ENCODE measurements at places on chromosomes 3 and 15. TPM values are rescaled to one million over a fixed set of nuclear protein-coding genes. Genes with fewer than 3 reads are reported as not detected.
A peak's percentile ranks its signal among the peaks of the same experiment; 100 is the strongest.

The ALDH1A3 gene
- total RNA-seq = 39.4 TPM

The MOBP gene
- total RNA-seq = not detected

The SPINT1 gene
- total RNA-seq = 729 TPM

The RPSA gene
- 460 TPM for total RNA-seq

The SMAD6 gene
- total RNA-seq = 10.8 TPM

The ST3GAL6 gene
- total RNA-seq = 2.2 TPM

The TMEM212 gene
- total RNA-seq = not detected

The CD47 gene
- total RNA-seq = 95.6 TPM

The MRPL46 gene
- total RNA-seq = 8.6 TPM

DNA sequence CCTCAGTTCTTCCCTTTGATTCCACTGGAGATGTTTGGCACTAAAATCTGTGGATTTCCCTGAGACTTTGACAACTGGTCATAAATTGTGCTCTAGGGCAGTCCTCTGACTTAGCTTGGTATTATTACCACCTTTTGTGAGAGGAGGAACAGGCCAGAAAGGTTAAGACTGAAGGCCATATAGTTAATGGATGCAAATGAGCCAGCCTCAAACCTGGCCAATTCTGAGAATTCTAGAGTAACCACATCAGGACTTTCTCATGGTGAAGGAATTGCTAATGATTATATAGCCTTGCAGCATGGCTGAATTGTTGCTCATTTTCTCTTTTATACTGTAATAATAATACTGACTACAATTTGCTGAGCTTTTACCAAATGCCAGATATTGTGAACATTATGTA lies 162.5 kb downstream of the CADPS start:
- no peaks in the 10 kb centered on the region for H3K4me1 ChIP-seq
- no peak overlapping the region for H3K4me3 ChIP-seq
- DNase-seq = no peak
- no peaks in the 10 kb centered on the region for H3K27me3 ChIP-seq

GRCh38 chr3:103924544-103924943 lies 1442.2 kb upstream of the ALCAM start:
- no peak for DNase-seq
- no peak overlapping the region for H3K27ac ChIP-seq
- no peaks in the 10 kb centered on the region for H3K27me3 ChIP-seq
- H3K4me1 ChIP-seq = no peaks in the 10 kb centered on the region

GRCh38 chr3:81764665-81765064 lies 3.2 kb upstream of the GBE1 start:
- no peaks in the 10 kb centered on the region for H3K36me3 ChIP-seq
- no peak overlapping the region for H3K4me3 ChIP-seq
- DNase-seq = no peak
- no peaks in the 10 kb centered on the region for H3K27me3 ChIP-seq
- peaks cover 12% of the 10 kb centered on the region for H3K4me1 ChIP-seq
- H3K27ac ChIP-seq = no peak overlapping the region

GRCh38 chr3:45437383-45437782 lies 49.0 kb downstream of the LARS2 start:
- no peaks in the 10 kb centered on the region for H3K36me3 ChIP-seq
- no peak overlapping the region for H3K4me3 ChIP-seq
- H3K27me3 ChIP-seq = no peaks in the 10 kb centered on the region
- no peaks in the 10 kb centered on the region for H3K4me1 ChIP-seq

- no peak overlapping the region for H3K4me3 ChIP-seq
- peaks cover 74% of the 10 kb centered on the region for H3K36me3 ChIP-seq
- H3K4me1 ChIP-seq = no peaks in the 10 kb centered on the region
- H3K27me3 ChIP-seq = no peaks in the 10 kb centered on the region
- H3K27ac ChIP-seq = no peak overlapping the region
- no peak for DNase-seq
Measured at GRCh38 chr15:40984964-40985363, 31.7 kb downstream of the CHAC1 start.

- DNase-seq = no peak
- no peaks in the 10 kb centered on the region for H3K36me3 ChIP-seq
- H3K27me3 ChIP-seq = no peaks in the 10 kb centered on the region
- no peak overlapping the region for H3K27ac ChIP-seq
- peaks cover 5% of the 10 kb centered on the region for H3K4me1 ChIP-seq
Measured at GRCh38 chr3:123361071-123361470, 87.8 kb downstream of the ADCY5 start.

- DNase-seq = no peak
- H3K4me1 ChIP-seq = no peaks in the 10 kb centered on the region
- no peak overlapping the region for H3K27ac ChIP-seq
Measured at GRCh38 chr3:133762539-133762938, 16.3 kb downstream of the TF start.

GRCh38 chr3:186152361-186152798 lies 43.5 kb upstream of the ETV5 start:
- no peaks in the 10 kb centered on the region for H3K36me3 ChIP-seq
- no peak overlapping the region for H3K4me3 ChIP-seq
- H3K4me1 ChIP-seq = no peaks in the 10 kb centered on the region
- H3K27ac ChIP-seq = no peak overlapping the region

GRCh38 chr15:88218557-88219221 lies 37.9 kb downstream of the NTRK3 start:
- no peak for DNase-seq
- H3K4me1 ChIP-seq = no peaks in the 10 kb centered on the region
- no peak overlapping the region for H3K4me3 ChIP-seq
- no peaks in the 10 kb centered on the region for H3K27me3 ChIP-seq
- H3K27ac ChIP-seq = no peak overlapping the region
- H3K36me3 ChIP-seq = no peaks in the 10 kb centered on the region

GRCh38 chr3:175161291-175161690 lies 302.2 kb downstream of the NAALADL2 start:
- no peaks in the 10 kb centered on the region for H3K4me1 ChIP-seq
- no peaks in the 10 kb centered on the region for H3K36me3 ChIP-seq
- H3K27me3 ChIP-seq = no peaks in the 10 kb centered on the region
- no peak overlapping the region for H3K4me3 ChIP-seq
- no peak overlapping the region for H3K27ac ChIP-seq

GRCh38 chr3:181689546-181689945 lies 22.2 kb upstream of the SOX2 start:
- H3K27ac ChIP-seq = no peak overlapping the region
- no peaks in the 10 kb centered on the region for H3K4me1 ChIP-seq
- DNase-seq = no peak

- DNase-seq = peak; percentile 33
- H3K36me3 ChIP-seq = no peaks in the 10 kb centered on the region
- H3K27me3 ChIP-seq = no peaks in the 10 kb centered on the region
- peaks cover 13% of the 10 kb centered on the region for H3K4me1 ChIP-seq
- H3K4me3 ChIP-seq = no peak overlapping the region
Measured at GRCh38 chr15:65094294-65094995, 17.9 kb downstream of the KBTBD13 start.

DNA sequence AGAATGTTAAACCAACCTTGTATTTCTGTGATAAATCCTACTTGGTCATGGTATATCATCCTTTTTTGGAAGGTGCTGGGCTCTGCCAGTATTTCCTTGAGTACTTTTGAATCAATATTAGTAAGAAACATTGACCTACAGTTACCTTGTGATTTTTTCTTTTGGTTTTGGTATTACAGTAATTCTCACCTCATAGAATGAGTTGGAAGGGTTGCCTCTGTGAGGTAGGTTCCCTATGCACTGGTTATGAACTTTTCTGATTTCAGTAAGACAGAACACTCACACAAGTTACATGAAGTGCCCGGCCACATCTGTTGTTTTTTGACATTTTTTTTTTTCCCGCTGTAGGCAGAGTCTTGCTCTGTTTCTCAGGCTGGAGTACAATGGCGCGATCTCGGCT lies 20.0 kb downstream of the PCCB start:
- no peak overlapping the region for H3K4me3 ChIP-seq
- H3K36me3 ChIP-seq = no peaks in the 10 kb centered on the region
- no peak overlapping the region for H3K27ac ChIP-seq
- H3K27me3 ChIP-seq = no peaks in the 10 kb centered on the region
- DNase-seq = no peak
- no peaks in the 10 kb centered on the region for H3K4me1 ChIP-seq

- H3K36me3 ChIP-seq = no peaks in the 10 kb centered on the region
- H3K27me3 ChIP-seq = no peaks in the 10 kb centered on the region
- no peak for DNase-seq
- no peaks in the 10 kb centered on the region for H3K4me1 ChIP-seq
Measured at GRCh38 chr3:46221391-46221790, 13.3 kb upstream of the CCR1 start.

- no peaks in the 10 kb centered on the region for H3K27me3 ChIP-seq
- no peak overlapping the region for H3K27ac ChIP-seq
- DNase-seq = no peak
- H3K4me1 ChIP-seq = peaks cover 16% of the 10 kb centered on the region
- no peak overlapping the region for H3K4me3 ChIP-seq
- H3K36me3 ChIP-seq = no peaks in the 10 kb centered on the region
Measured at GRCh38 chr15:41983221-41983620, 10.9 kb upstream of the EHD4 start.

- H3K36me3 ChIP-seq = no peaks in the 10 kb centered on the region
- no peak overlapping the region for H3K4me3 ChIP-seq
- no peaks in the 10 kb centered on the region for H3K4me1 ChIP-seq
- no peak overlapping the region for H3K27ac ChIP-seq
- no peak for DNase-seq
Measured at GRCh38 chr3:190892395-190892902, 30.0 kb upstream of the GMNC start.

- peaks cover 19% of the 10 kb centered on the region for H3K4me1 ChIP-seq
- no peaks in the 10 kb centered on the region for H3K36me3 ChIP-seq
- DNase-seq = no peak
- no peaks in the 10 kb centered on the region for H3K27me3 ChIP-seq
- no peak overlapping the region for H3K4me3 ChIP-seq
Measured at GRCh38 chr15:66906668-66907614, 158.5 kb upstream of the SMAD3 start.

- no peaks in the 10 kb centered on the region for H3K36me3 ChIP-seq
- peak overlapping the region; percentile 92 for H3K27ac ChIP-seq
- peaks cover 9% of the 10 kb centered on the region for H3K4me1 ChIP-seq
- DNase-seq = no peak
Measured at GRCh38 chr3:159766563-159767185, 222.0 kb upstream of the IL12A start.
